ENCODE measurements at places on chromosomes 16 and 17.

- no peak for DNase-seq
These were observed 32.6 kb downstream of the FOXL1 start for GRCh38 chr16:86610779-86611524.

GRCh38 chr17:70896843-70897242 lies 727.5 kb downstream of the KCNJ2 start:
- DNase-seq = no peak

DNA sequence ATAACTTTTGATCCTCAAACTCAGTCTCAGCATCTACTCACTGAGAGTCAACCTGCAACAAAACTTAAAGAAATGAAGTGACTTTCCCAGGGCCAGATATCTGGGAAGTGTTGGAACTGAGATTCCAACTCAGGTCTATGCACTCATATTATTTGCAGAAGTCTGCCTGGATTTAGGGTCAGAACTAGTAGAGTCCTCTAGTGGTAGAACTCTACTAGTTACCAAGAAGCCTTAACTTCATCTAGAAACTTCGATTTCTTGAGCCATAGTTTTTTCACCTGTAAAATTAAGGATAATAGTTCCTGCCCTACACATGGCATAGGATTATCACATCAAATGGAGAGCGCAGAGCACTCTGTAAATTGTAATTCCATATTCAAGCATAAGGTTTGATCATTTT lies 23.4 kb upstream of the KRT24 start:
- DNase-seq = no peak

DNA sequence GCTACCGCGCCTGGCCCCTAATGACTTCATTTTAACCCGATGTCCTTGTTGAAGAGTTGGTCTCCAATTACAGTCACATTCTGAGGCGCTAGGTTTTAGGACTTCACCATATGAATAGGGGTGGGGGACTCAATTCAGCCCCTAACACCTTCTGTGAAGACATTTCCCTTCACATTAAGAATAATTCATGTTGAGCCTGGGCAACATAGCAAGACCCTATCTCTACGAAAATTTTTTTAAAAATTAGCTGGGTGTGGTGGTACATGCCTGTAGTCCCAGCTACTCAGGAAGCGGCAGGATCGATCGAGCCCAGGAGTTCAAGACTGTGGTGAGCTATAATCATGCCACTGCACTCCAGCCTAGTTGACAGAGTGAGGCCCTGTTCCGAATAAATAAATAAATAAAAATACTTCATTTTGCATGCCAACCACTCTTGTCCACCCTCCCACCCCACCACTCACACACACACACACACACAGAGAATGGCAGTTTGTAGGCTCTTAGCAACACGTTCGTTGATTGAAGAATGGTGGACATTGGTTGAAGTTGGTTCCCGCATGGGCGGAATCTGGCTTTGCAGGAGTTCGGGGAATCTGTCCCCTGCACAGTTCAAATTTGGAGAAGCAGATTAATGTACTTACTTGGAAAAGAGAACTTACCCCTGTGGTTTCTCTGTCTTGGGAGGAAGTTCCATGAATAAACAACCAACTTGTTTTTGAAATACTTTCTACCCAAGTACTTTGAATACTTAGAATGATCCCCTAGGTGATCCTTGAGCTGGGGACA lies 27.8 kb upstream of the TVP23A start:
- no peak for DNase-seq

GRCh38 chr17:38658741-38659345 lies 15.9 kb downstream of the EPOP start:
- DNase-seq = no peak

GRCh38 chr17:27339198-27339835 lies 45.4 kb downstream of the WSB1 start:
- DNase-seq = no peak

- DNase-seq = no peak
These were observed 245.0 kb upstream of the CDH5 start for GRCh38 chr16:66121466-66121865.

DNA sequence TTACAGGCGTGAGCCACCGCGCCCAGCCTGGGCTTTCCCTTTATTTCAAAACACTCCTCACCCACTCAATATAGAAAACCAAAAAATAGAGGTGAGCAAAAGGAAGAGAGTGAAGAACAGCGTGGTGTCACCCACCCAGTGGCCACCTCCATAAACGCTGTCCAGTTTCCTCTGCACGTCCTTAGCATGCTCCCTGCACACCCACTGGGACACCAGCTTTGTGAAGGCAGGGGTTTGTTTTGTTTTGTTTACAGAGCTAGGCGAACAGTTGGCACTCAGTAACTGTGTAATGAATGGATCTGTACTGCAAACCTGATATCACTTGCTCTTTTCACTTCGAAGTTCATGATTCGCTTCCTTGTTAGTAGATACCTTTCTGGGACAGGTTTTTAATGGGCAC lies 73.0 kb downstream of the PRKCB start:
- DNase-seq = no peak

- no peak for DNase-seq
These were observed 18.4 kb downstream of the GOSR1 start for GRCh38 chr17:30495586-30495985.

Measured in cortex of kidney (tissue), 1 donor.